ENCODE measurements at places on chromosomes 3 and 15. TPM values are rescaled to one million over a fixed set of nuclear protein-coding genes. Genes with fewer than 3 reads are reported as not detected.

- no peak overlapping the region for H3K27ac ChIP-seq
- peaks cover 12% of the 10 kb centered on the region for H3K4me1 ChIP-seq
- no peaks in the 10 kb centered on the region for H3K36me3 ChIP-seq
- H3K4me3 ChIP-seq, result peak overlapping the region; percentile 38
- H3K27me3 ChIP-seq, result peaks cover 49% of the 10 kb centered on the region
- DNase-seq, result peak; percentile 50
Measured at GRCh38 chr15:66842710-66843441, 140.8 kb downstream of the SMAD6 start.

- H3K36me3 ChIP-seq, result no peaks in the 10 kb centered on the region
- DNase-seq, result peak; percentile 87
- no peak overlapping the region for H3K27ac ChIP-seq
- H3K4me1 ChIP-seq, result peaks cover 49% of the 10 kb centered on the region
Measured at GRCh38 chr15:67838789-67839332, 984 bp downstream of the RNU6-1 start.

GRCh38 chr3:158918008-158918407 is 116.2 kb downstream of the MFSD1 start:
- no peaks in the 10 kb centered on the region for H3K36me3 ChIP-seq
- peak; percentile 79 for DNase-seq
- no peaks in the 10 kb centered on the region for H3K4me1 ChIP-seq
- H3K27ac ChIP-seq, result no peak overlapping the region

DNA sequence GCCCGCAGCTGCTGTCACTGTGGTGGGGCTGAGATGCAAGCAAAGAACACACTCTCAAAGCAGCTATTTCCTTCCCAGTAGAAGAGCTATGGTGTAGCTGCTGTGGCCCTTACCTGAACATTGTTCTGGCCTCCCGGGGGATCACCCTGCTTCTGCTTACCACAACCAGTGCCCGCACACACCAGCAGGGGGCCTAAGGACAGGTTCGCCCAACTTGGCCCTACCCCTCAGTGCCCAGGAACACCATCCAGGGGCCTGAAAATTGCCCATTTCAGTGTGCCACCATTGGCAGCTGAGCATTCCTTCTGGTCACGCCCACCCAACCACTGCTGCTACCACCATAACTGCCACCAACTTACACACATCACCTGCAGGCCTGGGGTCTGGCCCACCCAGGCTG is 113.0 kb downstream of the TP63 start:
- no peak overlapping the region for H3K4me3 ChIP-seq
- no peaks in the 10 kb centered on the region for H3K27me3 ChIP-seq
- no peak for DNase-seq
- no peak overlapping the region for H3K27ac ChIP-seq
- no peaks in the 10 kb centered on the region for H3K36me3 ChIP-seq
- no peaks in the 10 kb centered on the region for H3K4me1 ChIP-seq

Gene IQCH
- total RNA-seq, result 21.0 TPM

- H3K27me3 ChIP-seq, result no peaks in the 10 kb centered on the region
- H3K36me3 ChIP-seq, result no peaks in the 10 kb centered on the region
- no peak overlapping the region for H3K27ac ChIP-seq
- H3K4me1 ChIP-seq, result no peaks in the 10 kb centered on the region
Measured at GRCh38 chr3:170752571-170753155, 117.3 kb downstream of the RPL22L1 start.

Gene TGM5
- not detected for total RNA-seq

GRCh38 chr3:43525386-43525785 is 96.4 kb downstream of the ANO10 start:
- no peaks in the 10 kb centered on the region for H3K27me3 ChIP-seq
- DNase-seq, result no peak
- H3K36me3 ChIP-seq, result no peaks in the 10 kb centered on the region
- H3K4me1 ChIP-seq, result no peaks in the 10 kb centered on the region
- H3K27ac ChIP-seq, result no peak overlapping the region
